ENCODE measurements at places on chromosomes 4 and X. TPM values are rescaled to one million over a fixed set of nuclear protein-coding genes. Genes with fewer than 3 reads are reported as not detected.

DNA sequence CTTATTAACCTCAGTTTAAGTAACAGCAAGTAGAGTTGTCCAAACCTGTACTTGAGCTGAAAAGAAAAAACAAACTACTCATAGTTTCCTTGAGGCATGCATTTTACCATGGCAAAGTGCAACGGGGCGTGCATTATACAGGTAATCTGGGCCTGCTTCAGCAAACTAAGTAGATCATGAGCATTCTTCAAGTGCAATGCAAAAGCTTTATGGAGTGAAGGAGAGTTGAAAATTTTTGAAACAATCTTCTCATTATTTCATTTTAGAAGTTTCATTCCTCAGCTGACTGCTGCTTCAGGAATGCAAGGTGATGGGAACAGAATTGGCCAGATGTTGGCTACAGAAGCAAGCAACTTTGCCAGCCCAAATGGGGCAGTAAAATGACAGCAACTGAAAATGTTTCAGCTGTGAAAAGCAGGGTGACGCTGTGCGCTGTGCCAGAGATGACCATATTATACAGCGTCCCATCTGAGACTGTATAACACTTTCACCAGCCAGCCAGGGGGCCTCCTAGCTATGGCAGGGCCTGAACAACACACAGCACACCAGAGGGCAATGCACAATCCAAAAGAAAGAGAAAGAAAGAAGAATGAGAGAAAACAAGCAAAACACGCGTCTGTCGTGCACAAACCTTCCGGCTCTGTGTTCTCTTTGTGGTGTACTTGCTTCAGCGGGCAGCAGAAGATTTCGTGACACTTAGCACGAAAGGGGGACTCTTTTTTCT is 145.5 kb upstream of the FGF13 start:
- no peak for DNase-seq

DNA sequence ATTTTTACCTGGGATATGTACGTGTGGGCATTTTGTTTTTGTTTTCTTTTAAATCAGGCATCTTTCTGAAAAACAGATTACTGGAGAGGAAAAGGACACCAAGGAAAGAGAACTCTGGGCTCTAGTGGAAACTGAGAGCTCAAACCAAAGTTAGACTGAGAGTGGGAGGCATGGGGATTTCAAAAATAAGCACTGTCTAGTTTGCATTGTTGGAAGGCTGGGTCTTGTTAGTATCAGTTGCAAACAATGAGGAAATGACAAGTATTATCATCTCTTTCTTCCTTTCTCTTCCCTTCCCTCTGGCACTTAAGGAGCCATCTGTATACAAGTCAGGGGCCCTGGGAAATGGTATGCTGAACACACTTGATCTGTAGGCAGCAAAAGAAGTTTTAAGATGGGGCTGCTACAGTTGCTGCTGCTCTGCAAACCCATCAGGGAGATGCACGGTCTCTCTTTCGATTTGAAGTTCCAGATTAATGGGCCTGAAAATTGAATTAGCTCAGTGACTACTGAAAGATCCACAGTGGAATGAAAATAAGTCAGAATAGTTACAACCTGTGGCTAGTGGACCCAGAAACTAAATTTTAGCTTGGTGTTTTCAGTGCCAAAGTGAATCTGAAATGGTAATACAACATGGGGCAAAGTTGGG is 48.0 kb upstream of the GRXCR1 start:
- DNase-seq, result no peak

GRCh38 chr4:108762559-108763225 is at the start of gene ETNPPL:
ETNPPL (minus strand) TSS chr4:108763053; CDS start chr4:108762898, 155 bp downstream.
- DNase-seq, result peak; percentile 52

GRCh38 chrX:74511704-74512103 is 90.4 kb downstream of the SLC16A2 start:
- no peak for DNase-seq

- no peak for DNase-seq
Measured at GRCh38 chr4:160523231-160523630, 1420.4 kb downstream of the RAPGEF2 start.

DNA sequence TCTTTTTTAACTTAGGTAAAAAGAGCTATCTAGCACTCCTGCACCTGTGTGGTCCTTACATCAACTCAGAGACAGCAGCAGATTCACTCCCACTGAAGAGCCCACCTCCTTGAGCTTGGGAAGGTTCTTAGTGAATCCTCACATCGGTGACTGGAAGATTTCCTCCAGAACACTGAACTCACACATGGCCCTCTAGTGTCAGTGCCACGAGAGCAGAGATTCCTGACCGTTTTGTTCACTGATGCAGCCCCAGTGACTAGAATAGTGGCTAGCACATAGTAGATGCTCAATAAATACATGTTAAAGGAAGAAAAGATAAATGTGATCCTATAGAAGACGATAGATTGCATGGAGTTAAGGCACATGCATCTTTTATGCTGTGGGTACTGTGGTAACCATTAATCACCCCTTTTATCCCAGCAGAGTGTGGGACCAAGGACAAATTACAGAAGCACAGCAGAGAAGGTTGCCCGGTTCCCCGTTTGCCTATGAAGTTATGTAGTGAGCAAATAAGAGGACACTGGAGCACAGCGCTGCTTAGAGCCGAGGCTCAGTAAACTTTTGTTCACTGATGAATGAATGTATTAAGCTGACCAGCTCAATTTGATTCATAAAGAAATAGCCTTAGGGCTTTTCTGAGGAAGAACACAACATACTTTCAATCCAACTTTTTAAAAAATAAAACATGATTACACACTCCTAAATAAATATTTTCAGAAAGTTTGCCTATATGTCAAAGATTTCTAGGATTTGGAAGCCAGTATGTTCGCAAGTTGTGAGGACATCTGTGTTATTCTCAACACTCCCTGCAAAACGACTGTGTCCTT is 8.7 kb downstream of the GASK1B start:
- DNase-seq, result no peak

DNA sequence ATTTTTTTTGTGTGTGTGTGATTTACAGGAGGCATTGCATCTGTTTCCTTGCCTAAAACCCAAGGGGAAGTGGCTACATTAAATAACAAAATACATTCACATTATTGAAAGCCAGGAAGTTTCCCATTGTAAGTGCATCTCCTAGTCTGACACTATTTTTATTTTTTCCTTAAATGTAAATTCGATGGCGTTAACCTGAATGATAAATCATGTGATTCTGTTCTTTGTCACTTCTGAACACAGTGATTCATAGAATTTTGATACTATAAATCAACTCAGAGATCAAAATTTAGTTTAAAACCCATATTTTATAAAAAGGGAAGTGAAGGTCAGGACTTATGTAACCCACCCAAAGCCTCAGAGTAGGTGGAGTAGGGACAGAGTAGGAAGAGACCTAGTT is 258.1 kb downstream of the GABRG1 start:
- no peak for DNase-seq

DNA sequence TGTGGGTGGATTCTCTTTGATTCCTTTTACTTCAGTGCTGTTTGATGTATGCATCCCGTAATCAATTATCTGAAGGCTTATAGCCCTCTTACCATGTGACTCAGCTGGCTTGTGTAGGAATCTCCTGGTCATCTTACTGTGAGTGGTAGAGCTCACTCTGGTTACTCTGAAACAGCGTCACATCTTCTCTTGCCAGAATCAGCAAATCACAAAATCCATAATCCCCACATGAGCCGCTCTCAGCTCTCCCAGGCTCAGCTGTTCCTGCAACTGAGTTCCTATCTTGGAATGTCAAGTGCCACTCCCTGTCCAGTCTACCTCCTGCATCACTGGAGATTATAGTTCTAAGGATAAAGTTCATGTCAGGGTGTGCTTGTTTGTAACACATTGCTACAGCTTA is 278.0 kb downstream of the FBXO8 start:
- DNase-seq, result no peak

DNA sequence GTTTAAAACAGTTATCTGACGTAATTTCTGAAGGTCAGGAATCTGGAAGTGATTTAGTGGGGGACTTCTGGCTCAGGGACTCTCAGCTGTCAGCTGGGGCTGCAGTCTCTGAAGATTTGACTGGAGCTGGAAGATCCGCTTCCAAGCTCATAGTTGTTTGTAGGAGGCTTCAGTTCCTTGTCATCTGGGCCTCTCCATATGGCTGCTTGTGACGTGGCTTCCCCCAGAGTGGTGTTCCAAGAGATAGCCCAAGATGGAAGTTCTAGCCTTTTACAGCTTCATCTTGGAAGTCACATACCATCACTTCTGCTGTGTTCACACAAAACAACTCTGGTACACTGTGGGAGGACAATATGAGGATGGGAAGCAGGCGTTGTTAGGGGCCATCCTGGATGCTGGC is 2.1 kb downstream of the MPC1L start:
- no peak for DNase-seq

GRCh38 chr4:16271411-16271810 is 45.1 kb upstream of the TAPT1 start:
- DNase-seq, result no peak

DNA sequence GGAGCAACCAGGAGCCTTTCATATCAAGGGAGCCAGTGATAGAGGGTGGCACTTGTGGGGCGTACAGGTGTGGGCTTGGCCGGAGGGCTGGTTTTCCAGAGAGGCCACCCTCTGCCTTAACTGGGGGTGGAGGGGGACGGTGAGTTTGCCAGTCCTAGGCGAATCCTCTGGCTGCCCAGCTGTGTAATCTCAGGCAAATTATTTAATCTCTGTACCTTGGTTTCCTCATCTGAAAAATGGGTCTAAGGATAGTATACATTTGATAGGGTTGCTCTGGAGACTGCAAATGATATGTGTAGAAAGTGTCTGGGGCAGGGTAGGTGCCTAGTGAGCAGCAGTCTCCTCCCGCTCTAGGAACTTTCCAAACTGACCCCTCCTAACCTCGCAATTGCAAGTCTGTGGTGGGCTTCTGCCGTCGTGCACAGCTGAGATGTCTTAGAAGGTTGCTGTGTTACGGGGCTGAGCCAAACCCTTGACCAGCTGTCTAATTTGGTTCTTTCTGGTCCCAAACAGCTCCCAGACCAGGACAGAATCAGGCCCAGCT is 3.8 kb upstream of the CXCR3 start:
- DNase-seq, result no peak

- DNase-seq, result no peak
Measured at GRCh38 chr4:135934026-135934425, 1598.3 kb downstream of the PCDH18 start.

GRCh38 chr4:183636923-183637322 is 22.1 kb downstream of the RWDD4 start:
- no peak for DNase-seq

- no peak for DNase-seq
Measured at GRCh38 chrX:20378233-20378920, 111.7 kb upstream of the RPS6KA3 start.

DNA sequence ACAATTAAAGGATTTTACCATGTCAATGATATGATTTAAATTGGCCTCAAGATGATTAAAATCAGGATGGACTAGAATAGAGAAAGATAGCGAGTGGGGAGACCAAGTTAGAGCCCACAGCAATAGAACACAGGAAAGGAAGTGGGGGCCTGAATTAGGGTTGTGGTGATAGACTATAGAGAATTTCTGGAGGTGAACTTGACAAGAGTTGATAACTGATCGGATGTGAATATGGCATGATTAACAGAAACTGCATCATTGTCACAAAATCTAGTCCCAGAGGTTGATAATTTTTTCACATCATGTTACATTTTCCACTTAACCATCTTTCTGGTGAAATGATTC is 26.3 kb upstream of the TRPC3 start:
- DNase-seq, result no peak

DNA sequence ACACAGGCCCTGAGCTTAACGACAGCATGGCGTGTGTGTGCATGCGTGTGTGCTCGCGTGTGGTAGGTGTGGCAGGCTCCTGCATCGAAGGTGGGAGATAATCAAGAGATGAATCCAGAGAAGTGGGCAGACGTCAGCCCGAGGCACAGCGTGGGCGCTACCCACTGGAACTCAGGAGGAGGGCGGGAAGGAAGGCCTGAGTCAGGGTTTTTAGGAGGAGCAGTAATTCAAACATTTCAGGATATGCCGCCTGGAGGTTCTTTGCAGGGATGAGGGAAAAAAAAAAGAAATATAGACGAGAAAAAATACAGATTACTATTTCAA is 66.3 kb upstream of the STX18 start:
- DNase-seq, result no peak

DNA sequence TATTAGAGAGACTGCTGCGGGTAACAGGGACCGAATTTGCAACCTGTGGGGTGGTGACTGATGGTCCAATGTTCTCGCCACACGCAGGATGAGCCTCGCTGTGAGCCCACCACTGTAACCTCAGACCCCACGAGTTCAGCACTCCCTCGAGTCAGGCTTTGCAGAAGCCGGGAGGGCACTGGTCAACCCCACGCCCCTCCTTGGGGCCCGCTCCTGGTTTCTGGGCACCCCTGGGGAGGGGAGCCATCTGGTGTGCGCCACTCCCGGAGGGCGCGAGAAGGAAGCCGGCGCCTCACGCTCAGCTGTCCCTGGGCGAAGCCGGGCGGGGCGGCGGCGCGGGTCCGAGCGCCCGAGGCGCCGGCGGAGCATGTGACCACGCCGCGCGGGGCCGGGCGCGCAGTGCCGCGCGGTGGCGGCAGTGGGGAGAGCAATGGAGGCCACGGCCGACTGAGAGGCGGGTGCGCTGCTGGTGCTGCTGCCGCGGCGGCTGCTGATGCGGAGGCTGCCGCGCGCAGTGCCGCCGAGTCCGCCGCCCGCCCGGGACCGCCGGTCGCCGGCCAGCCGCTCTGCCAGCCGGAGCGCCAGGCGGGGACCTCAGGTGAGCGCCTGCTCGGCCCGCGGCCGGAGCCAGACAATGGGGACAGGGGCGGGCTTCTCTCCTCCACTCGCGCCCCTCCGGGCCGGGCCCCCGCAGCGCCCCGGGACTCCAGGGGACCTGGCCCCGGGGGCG is 100.1 kb downstream of the CEP135 start:
- peak; percentile 63 for DNase-seq

GRCh38 chrX:42954880-42955279 is 176.9 kb upstream of the PPP1R2C start:
- DNase-seq, result no peak

DNA sequence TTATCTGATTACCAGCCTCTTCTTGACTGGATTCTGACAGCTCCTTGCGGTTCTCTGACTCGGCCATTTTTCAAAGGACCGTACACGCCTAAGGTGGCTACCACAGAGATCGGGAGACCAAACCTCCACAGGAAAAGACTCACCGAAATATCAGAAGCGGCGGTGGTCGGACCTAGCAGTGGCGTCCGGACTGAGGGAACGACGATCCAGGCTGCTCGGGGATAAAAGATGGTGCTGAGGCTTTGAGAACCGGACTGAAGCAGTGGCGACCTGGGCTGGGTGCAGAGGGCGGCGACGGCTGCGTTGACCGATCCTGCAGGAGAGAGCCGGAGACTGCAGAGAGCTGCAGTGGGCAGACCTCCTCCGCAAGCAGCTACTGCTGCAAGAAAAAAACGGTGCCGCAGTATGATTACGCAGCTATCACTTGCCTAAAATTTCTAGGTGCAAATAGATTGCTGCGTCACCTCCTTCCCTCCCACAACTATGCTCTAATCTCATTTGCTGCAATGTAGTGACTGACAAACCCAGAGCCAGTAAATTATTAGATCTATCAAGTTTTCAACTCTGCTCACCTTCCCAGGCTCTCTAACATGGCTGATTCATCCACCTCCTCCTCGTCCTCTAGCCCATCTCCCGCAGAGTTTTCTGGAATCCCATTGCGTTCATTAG is at the start of gene NAP1L2:
NAP1L2 (minus strand) TSS at position 426 of the 669 bp plus-strand sequence; CDS start at position 67, 359 bp downstream.
- peak; percentile 41 for DNase-seq

- no peak for DNase-seq
Measured at GRCh38 chr4:152360045-152360410, 175.9 kb downstream of the FBXW7 start.

The HAND2 gene
- total RNA-seq, result not detected

The GPR173 gene
- total RNA-seq, result not detected

The ESX1 gene
- total RNA-seq, result not detected

The MEPE gene
- total RNA-seq, result not detected

The MSX1 gene
- not detected for total RNA-seq

The ZNF827 gene
- 13.6 TPM for total RNA-seq

The IL21 gene
- total RNA-seq, result not detected

The L1CAM gene
- 7.5 TPM for total RNA-seq

The DACH2 gene
- total RNA-seq, result not detected

The SRPX2 gene
- total RNA-seq, result not detected

The NLRP2B gene
- not detected for total RNA-seq
